ENCODE measurements at places on chromosomes 5 and 9.

DNA sequence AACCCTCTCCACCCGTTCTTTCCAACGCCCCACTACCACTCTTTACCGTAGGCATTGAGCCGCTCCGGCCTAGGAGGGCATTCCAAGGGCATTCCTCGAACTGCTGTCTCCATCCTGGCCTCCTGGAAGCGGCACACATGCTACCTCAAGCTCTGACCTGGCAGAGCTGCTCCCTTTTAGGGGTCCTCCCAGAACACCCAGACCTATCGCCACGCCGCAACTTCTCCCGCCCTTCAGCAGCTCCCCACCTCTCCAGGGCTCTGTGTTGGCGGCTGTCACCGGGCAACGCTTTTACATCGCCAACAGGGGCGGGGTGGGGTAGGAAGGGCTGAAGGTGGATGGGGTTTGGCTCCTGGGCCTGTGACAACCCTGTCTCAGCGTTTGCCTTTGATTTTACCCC lies 4.6 kb upstream of the MYORG start:
- DNase-seq: no peak

DNA sequence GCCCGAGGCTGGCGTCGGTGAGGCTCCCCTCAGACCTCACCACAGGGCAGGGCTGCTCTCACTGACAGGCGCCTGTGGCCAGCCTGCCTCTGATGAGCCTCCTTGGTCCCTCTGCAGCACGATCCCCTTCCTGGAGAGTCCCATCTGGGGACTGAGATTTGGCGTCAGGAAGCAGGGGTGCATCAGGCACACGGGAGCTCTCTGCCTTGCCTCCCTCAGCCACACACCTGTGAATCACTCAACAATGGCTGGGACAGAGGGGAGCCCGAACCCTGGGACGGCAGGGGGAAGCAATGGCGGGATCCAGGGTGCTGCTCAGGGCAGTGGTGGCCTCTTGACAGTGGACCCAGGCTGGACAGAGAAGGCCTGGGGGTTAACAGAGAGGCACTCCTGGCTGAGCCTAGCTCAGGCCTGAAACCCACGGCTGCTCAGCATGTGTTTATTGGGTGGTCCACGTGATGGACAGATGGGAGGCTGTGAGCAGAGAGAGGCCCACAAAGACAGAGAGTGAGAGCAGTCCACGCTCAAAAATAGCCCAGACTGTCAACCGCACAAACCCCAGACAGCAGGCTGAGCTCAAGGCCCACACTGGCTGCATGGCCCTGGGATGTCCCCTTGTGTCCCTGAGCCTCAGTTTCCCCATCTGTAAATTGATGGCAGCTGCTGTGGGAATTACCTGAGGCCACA lies 11.9 kb downstream of the RASGEF1C start:
- no peak for DNase-seq

DNA sequence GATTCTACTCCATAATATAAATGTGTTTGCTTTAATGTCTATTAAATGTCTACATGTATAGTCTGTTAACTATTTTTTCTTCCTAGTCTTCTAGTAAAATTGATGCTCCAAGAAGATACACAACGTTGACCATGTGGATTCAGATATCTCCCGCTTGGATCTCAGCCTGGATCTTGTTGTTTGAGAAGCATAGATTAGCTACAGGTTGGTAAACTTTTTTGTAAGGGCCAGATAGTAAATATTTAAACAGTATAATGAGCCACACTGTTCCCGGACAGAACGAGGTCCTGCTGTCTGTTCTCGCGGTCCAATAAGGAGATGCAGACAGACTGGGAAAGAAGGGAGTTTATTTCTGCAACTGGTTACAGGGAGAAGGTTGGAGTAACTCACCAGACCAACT lies 86.2 kb upstream of the IL12B start:
- DNase-seq: no peak

DNA sequence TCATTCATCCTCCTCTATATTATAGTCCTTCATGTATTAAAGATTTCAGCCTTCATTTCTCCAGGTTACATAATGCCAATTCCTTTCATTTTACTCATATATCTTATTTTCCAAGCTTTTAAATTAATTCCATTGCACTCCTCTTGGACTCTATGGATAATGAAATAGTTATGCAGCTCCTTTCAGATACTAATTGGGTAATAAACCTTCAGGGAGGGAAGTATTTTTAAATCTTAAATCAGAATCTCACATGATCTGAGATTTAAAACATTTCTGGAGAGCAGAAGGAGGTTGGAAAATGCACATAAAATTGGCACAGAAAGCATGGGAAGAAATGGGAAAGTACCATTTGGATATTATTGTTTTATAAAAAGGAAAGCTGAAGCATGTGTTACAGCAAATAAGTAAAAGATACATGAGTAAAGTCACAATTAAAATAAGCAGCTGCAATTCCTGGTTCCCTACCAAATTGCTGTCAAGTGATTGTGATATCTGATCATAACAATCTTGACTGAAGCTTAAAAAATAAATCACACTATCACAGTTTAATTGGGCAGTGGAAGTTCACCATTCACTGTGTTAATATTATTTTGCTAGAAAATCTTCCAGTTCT lies 257.9 kb upstream of the NREP start:
- DNase-seq: no peak

DNA sequence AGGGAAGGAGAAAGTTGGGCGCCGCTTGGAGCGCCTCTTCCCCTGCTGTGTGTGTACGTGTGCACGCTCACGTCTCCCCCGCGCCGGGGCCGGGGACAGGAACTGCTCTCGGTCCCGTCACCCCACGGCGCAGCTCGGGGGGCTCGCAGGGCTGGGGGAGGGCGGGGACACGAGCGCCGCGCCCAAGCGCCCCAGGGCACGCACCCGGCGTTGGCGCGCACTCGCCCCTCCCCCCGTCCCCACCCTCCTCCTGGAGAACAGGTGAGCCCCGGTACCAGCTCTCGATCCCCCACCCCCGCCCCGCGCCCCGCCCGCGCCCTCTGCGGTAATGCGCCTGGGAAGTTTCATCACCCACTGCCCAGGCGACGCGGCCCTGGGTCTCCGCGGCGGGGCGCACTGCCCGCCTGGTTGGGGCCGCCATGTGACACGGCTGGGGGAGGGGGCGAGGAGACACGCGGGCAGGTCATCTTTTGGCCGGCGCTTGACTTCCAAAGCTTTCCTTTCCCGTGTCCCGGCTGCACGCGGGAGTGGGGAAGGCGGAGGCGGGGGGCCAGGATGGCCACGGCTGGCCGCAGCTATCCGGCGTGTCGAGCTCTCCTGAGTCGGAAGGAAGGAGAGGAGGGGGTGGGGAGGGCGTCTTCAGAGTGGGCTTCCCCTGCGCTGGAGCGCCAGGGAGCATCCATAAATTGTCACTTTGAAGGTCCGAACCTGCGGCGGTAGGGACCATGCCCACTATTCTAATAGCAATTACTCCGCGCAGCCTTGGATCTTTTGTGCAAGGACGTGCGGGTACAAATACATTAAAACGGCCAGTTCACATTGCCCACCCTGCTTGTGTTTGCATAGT lies 1.5 kb upstream of the STC2 start:
- peak; percentile 62 for DNase-seq

DNA sequence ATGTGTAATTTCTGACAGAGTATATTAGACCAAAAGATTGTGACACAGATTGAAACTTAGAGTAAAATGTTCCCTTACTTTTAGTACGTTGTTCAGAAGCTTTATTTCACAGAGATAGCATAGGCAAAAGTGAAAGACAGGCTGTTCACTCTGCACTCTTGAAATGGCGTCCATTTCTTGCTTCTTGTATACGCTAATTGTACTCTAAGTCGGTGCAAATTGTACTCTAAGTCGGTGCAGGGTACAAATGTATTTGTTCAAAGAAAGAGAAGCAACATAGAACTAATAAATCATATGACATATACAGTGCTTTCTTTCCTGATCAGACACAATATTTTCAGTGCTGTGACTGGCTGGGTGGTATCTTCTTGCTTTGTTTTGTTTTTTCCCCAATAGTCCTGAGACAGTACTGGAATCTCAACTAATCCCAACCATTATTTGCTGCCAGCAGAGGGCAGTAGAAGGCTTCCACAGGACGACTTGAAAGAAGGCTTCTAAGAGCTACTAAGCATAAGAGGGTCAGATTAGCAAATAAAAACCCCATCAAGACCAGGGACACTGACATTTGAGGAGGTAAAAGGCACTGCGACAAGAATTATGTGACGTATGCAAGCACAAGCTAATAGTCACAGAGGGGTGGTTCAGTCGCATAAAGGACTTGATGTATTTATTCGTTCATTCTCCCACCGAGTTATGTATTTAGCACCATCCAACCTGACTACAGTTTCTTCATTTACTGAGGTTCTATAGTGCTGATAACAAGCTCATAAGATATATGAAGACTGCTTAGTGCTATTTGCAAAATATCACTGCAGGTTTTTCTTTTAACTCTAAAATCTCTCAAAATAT lies 831.8 kb downstream of the TAF11L14 start:
- peak; percentile 17 for DNase-seq

DNA sequence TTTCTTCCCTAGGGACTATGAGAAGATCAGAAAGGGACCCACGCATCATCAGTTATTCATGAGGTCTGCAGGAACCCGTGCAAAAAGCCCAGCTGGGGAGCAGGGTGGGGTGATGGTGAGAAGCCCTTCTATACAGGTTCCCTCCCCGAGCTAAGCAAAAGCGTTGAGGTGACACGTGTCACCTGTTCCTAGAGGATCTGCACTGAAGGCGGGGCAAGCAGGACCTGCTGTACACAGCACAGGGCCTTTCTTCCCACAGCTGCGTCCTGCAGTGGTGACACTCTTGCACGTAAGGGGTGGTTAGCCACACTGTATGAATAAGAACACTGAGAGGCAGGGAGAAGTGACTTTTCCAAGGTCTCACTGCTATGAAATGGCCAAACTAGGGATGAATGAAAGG lies 37.2 kb upstream of the SH3PXD2B start:
- DNase-seq: no peak

DNA sequence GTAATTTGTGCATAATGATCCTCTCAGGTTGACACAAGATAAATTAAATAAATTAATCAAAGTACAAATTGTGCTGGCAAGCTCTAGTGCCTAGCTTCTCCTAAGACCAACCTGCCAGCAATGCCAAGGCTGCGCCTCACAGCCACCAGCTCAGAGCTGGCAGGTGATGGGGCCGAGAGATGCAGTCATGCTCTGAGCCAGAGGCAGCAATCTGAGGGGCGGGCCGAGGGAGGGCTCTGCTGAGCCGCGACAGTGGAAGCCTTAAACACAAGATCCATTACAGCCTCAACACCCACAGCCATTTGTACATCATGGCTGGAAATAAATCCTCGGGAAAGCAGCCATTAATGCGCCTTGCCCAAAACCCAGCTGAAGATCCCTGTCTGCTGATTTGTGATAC lies 20.3 kb downstream of the MED27 start:
- DNase-seq: no peak

- DNase-seq: no peak
These were observed 18.4 kb downstream of the ZDHHC11B start for GRCh38 chr5:765948-766631.

GRCh38 chr5:36623832-36624231 lies 17.4 kb downstream of the SLC1A3 start:
- no peak for DNase-seq

DNA sequence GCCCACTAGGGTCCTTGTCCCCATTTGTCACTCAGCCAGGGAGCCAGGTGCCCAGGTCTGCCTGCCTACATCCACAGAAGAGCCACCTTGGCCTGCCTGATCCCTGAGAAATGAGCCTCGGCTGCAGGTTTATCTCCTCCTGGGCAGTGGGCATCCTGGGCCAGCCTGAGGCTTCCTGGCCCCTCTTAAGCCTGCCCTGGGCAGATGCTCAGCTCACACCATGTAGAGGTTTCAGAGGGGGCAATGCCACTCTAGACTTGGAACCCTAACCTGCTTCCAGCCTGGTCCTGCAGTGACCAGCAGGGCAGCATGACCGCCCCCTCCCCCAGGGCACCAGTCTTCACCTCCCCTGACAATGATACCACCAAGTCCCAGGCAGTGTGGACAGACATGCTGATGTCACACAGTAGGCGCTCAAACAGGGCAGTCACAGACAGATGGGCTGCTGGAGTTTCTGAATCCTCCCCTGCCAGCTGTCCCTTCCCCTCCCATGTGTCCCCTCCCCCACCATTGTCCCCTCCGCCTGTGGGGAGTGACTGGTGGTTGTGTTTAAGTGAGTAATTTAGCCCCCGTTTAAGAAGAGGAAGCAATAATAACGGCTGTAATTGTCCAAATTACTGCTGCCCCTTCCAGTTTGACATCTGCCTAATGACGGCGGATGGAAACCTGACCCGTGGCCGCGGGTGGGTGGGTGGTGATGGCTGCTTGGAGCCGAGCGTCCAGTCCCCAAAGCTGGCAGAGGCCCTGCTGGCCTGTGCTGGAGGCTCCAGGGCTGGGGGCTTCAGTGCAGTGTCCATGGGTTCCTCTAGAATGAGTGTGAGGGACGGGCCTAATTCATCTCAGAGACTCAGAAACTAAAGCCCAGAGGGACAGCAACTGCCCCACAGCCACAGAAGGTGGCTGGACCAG lies 147.7 kb downstream of the BARX1 start:
- no peak for DNase-seq

- no peak for DNase-seq
These were observed 8.9 kb upstream of the IL17B start for GRCh38 chr5:149387982-149388381.

DNA sequence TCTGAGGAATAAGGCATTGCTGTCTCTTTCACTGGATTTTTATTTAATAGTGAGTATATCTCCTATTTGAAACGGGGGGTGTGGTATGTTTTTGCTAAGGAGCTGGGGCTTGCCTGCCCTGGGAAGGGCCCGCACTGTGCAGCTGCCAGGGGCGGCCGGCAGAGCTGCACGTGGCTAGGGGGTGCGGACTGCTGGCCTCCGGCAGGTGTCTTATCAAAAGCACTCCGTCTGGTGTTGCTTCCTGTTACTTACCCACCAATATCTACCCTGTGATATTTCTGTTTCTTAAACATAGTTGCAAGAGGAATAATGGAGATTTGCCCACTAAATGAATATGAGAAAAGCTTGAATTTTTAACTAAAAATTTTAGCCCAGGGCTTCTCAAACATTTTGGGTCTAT lies 232.0 kb downstream of the IRX1 start:
- DNase-seq: no peak

DNA sequence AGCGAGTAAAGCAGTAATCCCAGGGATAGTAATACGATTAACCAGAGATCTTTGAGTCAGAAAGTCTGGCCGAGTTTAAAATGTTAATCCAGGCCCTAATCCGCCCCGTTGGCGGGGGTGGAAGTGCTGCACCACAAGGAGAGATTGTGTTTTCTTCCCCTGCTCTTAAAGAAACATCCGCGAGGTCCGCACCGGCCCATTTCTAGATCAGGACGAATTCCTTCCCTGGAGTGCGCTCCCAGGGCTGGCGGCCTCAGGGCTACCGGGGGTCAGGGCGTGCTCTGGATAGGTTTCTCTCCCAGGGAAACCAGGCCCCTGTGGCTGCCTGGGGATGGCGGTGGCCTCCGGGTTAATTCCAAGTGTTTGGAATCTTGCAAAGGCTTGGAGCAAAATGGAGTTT lies 9.3 kb upstream of the NEUROG1 start:
- DNase-seq: no peak

GRCh38 chr9:82020331-82020730 lies 31.8 kb downstream of the SPATA31D1 start:
- DNase-seq: no peak

DNA sequence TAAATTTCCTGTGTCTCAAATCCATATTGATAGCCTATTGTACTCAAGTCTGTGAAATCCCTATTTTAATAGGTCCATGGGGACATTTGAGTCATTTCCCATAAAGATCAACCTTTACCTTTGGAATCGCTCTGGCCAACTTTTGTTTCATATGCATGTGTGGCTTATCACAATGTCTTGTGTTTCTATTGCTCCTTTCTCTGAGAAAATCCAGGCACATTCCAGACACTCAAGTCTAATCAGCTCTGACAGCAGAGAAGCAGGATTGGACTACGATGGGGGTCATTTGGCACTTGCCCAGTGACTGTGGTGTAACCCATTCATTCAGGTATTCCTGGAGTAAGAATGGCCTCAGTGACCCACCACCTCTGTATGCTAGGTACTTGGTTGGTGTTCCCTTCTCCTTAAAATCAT lies 48.4 kb downstream of the ACTBL2 start:
- DNase-seq: no peak
